NCI-H1048 (cell line): ENCODE measurements at places on chromosomes 12 and 14.

GRCh38 chr14:30854492-30854891 is 19.9 kb upstream of the COCH start:
- no peak for DNase-seq

DNA sequence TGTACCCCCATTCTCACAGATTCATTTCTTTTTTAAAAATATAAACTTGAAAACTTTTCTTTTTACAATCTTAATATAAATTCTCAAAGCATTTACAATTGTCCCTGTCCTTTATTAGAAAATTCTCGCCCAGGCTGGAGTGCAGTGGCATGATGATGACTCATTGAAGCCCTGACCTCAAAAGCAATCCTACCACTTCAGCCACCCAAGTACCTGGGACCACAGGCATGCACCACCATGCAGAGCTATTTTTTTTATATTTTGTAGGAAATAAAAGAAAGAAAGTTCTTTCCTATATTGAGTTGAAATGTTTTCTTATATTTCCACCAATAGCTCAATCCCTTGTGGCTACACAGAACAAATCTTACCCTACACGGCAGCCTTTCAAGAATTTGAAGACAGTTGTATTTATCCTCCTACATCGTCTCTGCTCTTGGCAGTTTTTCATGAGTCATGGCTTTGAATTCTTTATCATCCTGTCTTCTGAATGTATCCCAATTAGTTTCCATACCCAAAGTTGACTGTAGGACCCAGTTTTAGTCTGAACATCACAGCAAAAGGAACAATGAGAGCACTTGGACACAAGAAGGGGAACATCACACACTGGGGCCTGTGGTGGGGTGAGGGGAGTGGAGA is 52.4 kb downstream of the SYT1 start:
- DNase-seq: no peak

- no peak for DNase-seq
Observed at GRCh38 chr14:58826845-58827686, 189.3 kb downstream of the DACT1 start.

- DNase-seq: no peak
Observed at GRCh38 chr12:50488801-50489200, 16.0 kb upstream of the DIP2B start.

GRCh38 chr12:116654226-116654743 is 83.6 kb downstream of the SPRING1 start:
- DNase-seq: no peak

DNA sequence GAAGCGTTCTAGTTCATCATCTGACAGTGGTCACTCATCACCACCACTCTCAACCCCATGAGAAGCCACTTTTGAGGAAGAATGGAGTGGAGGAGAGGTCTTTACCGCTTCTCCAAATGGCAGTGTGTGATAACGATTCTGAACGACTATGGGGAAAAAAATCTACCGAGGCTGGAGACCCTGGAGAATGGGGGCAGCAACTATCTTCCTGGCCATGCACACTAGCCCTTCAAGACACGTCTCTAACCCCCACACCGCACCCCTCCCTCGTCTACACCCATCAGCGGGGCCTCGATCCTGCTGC is 365 bp downstream of the ING4 start:
- no peak for DNase-seq

GRCh38 chr12:9827209-9827888 is at the start of gene KLRF1:
Gene KLRF1 (plus strand): TSS chr12:9827481. CDS start chr12:9827545, 64 bp downstream.
- DNase-seq: no peak

- no peak for DNase-seq
Observed at GRCh38 chr12:25186788-25187402, 8.1 kb downstream of the DNAI7 start.

GRCh38 chr12:110908377-110909152 is 11.8 kb downstream of the MYL2 start:
- no peak for DNase-seq

GRCh38 chr14:91354979-91355685 is 62.5 kb downstream of the CCDC88C start:
- no peak for DNase-seq

- no peak for DNase-seq
Observed at GRCh38 chr14:98234208-98234607, 1037.8 kb downstream of the BCL11B start.

GRCh38 chr12:80766897-80767296 is 50.2 kb downstream of the MYF5 start:
- DNase-seq: peak; percentile 13

DNA sequence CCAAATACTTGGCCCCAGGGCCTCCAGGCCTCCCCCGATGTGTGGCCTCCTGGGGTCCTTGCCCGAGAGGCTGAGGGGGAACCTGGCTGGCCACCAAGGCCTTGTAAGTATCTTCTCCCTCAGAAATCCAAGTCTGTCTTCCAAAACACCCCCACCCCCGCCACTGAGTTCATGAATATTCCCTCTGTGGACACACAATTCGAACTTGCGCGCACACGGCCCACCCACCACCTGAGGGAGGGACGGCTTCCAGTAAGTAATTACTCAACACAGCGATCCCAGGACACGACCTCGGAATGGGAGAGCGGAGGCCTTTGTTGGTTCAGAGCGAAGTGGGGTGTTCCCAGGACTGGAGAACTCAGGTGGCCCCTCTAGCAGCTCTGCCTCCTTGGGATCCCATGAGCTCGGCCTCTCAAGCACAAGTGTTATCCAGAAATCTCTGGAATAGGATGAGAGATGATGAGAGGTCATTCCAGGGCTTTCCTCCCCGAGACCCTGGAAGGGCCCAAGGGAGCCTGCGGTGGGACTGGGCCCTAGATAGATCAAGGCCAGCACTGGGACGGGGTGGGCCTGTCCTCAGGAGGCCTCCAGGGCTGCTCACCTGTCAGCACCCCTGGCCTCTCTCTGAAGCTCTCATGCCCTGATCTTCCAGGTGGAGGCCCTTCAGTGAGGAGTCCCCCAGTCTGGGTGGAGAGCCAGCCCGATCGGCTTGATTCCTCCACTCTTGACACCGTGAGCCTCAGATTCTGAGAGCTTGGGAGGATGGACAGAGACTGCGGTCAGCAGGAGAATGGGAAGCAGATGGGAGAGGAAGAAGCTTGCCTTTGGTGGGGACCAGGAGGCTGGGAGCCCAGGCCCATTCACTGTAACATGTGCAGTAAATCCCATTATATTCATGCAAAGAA is 219.0 kb upstream of the RTL1 start:
- DNase-seq: no peak

DNA sequence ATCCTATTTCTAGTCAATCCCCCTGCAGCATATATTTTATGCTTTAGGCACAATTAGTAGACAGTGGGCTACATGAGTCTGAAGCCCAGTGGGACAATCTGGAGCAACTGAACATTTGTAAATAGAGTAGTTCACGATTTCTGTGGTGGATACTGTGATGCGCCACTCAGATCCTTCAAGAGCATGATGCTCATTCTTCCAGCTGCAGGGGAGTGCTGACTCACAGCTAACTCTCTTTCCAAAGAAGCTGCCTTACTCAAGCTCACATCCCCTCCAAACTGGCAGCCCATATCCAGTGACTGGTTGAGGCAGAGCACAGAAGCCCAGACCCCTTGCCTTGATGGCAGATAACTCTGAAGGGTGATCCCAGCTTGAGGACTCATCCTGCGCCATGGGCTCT is 224.2 kb upstream of the EEA1 start:
- no peak for DNase-seq

DNA sequence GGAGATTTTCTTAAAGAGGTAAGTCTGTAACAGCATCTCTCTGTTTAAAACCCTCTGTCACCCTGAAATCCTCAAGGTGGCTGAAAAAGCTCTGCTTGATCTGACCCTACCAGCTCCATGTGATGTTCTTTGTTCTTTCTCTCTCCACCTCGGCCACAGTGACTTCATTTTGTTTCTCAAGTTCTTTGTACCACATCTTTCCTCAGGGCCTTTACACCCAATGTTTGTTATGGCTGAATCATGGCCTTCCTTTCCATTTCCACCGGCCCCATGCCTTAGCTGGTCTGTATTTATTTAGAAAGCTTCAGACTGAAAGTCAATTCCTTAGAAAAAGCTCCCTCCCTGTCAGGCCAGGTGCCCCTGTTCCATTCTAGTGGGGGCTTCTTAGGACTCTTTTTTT is 431.2 kb downstream of the NAV3 start:
- DNase-seq: no peak

- no peak for DNase-seq
Observed at GRCh38 chr12:44848703-44849085, 27.4 kb downstream of the NELL2 start.

DNA sequence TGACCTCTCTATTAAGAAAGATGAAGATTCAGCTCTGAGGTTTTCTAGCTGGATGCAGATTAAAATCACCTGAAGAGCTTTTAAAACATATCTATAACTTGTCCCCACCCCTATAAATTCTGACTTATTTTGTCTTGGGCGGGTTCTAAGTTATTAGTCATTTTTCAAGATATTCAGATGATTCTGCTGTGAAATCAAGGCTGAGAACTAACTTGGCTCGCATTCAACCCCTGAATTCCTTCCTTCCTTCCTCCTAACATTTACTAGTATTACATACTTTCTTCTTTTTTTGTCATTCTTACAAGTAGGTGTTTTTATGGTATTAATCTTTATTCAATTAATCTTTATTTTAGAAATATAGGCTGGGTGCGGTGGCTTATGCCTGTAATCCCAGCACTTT is 55.4 kb downstream of the SSPN start:
- DNase-seq: no peak

- no peak for DNase-seq
Observed at GRCh38 chr12:111227476-111228420, 141.1 kb downstream of the PHETA1 start.

DNA sequence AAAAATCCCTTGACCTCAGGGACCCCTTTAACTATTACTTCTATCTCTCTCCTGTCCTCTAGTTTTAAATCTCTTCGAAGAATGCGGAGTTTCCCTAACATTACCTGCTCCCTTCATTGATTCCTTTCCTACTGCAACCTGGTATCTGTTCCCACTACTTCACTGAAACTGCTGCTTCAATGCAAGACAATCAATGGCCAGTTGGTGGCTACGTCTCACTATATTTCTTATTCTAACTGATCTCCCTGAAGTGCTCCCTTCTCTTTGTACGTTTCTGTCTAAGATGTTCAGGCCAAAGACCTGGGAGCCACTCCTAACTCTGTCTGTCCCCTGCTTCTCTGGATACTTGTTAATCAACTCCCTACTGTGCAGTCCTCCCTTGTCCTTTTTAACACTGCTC is 10.3 kb upstream of the KCNA1 start:
- DNase-seq: no peak

DNA sequence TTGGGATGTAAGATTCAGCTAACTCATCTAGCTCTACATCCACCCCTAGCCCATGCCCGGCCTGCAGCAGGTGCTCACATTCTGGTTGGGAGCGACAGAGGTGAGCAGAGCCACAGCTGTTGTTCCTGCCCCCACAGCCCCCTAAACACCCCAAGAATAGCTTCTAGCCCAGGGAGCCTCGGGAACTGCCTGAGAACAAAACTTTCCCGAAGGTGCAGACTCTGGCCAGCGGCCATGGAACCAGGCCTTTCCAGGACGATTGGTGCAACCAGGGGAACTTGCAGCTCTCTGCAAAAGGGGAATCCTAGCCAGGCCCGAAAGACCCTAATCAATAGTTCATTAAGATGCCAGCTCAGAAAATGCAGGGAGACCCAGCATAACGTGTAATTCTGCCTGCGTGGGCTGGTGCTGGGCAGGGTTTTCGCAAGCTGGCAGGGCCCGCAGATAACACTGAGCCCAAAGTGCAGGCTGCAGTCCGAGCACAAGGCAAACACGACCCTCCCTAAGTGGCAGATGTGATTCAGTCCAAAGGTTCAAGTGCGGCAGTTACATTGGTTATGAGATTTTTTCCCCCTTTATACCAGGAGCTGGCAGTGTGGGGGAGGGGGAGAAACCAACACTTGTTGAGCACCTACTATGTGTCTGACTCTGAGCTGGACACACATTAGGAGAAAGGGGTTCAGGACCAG is 122.5 kb upstream of the MAP1LC3B2 start:
- DNase-seq: no peak

GRCh38 chr14:50823051-50823761 is 7.8 kb downstream of the NIN start:
- DNase-seq: no peak

- no peak for DNase-seq
Observed at GRCh38 chr12:16726879-16727278, 120.9 kb upstream of the LMO3 start.

DNA sequence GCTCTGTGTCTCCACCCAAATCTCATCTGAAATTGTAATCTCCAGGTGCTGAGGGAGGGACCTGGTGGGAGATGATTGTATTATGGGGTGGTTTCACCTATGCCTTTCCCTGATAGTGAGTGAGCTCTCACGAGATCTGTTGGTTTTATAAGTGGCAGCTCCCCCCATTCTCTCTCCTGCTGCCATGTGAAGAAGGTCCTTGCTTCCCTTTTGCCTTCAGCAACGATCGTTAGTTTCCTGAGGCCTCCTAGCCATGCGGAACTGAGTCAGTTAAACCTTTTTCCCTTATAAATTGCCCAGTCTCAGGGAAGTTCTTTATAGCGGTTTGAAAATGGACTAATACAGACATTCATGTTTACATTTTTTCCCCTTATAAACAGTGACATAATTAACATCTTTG is 36.1 kb downstream of the PELI2 start:
- DNase-seq: no peak

GRCh38 chr12:25924491-25925001 is 33.9 kb upstream of the RASSF8 start:
- DNase-seq: no peak

- no peak for DNase-seq
Observed at GRCh38 chr14:70139384-70139783, 49.4 kb downstream of the SLC8A3 start.

GRCh38 chr14:54782751-54783659 is 119.6 kb downstream of the GCH1 start:
- no peak for DNase-seq

DNA sequence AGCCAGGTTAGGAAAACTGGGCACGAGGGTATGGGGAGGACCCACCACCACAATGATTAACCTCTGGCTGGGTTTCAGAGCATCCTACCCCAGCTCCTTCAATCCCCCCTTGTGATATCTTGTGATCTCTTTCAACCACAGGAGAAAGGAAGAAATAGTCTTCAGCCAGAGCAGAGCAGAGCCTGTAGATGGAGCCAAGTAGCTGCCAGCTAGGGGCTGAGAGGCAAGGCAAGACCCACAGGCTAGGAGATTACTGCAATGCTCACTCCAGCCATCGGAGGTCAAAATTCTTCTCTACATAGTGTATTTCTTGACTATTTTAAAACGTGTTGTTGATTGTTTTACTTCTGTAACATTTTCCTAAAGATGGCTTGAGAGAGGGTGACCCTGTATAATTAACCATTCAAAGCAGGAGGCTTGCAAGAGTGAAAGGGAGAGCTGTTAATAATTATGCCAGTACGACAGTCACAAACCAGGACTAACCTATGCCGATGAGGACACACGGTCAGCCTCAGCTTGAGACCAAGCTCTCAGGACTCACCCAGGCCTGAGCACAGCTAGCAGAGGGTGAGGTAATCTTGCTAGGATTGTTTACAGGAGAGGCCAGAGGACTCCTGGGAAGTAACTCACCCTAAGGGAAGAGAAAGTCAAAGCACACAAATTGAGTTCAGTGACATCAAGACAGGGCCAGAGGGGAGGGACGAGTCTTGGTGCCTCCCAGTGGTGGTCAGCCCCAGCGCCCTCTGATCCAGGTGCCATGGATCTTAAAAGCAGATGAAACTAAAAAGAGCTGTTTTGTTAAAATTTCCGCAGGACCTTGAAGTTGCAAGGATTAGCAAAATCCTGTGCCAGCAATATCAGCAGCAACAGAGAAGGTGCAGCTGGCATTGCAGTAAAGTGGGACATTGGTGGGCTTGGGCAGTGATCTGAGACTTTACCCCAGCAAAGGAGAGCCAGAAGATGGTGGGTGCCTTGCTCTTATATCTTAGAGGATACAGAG is 29.8 kb upstream of the CDKN3 start:
- no peak for DNase-seq
